ENCODE measurements at places on chromosomes 16 and 17.

DNA sequence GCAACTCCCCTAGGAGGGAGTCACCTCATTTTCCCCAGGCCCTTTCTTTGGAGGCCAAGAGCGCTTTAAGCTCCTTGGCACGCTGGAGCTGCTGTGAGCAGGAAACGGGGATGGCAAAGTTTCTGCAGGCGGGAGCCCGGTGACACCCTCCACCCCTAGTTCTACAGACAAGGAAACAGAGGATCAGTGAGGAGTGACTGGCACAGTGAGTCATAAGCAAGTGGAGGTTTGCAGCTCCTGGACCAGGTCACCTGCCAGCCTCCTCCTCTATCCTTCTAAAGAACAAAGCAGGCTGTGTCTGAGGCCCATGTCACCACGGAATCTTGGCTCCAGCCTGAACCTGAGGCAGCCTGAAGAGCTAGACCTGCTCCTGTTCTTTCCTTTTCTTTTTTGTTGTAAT lies 141.9 kb downstream of the TMEM132E start:
- peak; percentile 20 for DNase-seq

GRCh38 chr16:61391896-61392295 lies 644.3 kb downstream of the CDH8 start:
- DNase-seq = no peak

DNA sequence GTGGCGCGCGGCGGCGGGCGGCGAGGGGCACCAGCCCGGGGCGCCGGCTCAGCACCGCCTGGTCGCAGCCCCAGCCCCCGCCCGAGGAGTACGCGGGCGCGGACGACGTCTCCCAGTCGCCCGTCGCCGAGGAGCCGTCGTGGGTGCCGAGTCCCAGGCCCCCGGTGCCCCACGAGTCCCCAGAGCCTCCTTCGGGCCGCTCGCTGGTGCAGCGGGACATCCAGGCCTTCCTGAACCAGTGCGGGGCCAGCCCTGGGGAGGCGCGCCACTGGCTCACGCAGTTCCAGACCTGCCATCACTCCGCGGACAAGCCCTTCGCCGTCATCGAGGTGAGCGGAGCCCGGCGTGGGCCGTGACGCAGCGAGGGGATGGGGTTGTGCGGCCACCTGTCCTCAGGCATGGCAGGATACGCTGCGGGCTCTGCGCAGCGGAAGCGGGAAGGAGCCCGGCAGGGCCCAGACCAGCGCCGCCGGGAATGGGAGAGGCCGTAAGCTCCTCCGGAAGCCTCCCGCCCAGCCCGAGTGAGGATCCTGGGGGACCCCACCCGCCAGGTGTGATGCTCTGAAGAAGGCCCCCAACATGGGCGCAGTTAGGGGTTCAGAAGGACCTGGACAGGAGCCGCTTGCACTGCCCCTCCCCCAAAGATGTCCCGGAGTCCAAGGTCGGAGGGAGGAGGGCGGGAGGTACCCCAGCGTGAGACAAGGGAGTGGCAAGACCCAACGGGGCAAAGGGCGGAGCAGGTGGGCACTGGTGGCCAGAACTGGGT lies 522 bp downstream of the NAGS start:
- no peak for DNase-seq

- DNase-seq = no peak
Measured at GRCh38 chr17:77864234-77865111, 94.0 kb upstream of the TNRC6C start.

DNA sequence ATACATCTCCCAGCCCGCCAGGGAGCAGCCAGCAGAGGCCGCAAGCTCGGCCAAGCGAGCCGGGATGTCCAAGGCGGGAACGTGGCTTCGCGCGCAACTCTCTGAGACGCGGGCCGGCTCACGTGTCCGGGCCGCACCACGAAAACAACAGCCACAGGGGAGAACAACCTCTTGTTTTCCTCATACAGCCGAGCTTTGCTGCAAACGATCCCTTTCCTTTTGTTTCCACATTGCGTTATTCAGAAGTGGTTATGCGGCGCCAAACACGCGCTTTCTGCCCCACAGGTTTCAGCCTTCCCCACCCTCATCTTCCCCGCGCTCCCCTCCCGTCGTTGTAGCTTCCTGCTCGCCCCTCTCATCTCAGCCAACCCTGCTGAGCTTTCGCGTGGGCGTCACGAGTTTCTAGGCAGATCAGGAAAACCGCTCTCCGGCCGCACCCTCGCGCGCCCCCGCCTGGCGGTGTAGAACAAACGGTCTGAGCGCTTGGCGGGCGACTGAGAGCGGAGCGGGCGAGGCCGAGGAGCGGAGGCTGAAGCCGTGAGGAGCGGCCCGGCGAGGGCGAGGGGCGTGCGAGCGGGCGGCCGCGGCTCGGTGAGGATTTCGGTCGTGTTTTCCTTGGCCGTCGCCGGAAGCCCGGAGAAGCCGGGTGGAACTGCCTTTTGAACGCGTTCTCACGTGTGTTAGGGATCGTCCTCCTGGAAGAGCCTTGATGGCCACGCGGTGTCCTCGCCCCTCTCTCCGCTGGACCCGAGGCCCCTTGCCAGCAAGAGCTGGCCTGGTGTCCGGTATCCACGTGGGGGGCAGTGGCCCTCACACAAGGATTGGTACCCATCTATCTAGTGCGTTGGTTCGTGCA lies 6.6 kb upstream of the SMARCD2 start:
- DNase-seq = no peak

DNA sequence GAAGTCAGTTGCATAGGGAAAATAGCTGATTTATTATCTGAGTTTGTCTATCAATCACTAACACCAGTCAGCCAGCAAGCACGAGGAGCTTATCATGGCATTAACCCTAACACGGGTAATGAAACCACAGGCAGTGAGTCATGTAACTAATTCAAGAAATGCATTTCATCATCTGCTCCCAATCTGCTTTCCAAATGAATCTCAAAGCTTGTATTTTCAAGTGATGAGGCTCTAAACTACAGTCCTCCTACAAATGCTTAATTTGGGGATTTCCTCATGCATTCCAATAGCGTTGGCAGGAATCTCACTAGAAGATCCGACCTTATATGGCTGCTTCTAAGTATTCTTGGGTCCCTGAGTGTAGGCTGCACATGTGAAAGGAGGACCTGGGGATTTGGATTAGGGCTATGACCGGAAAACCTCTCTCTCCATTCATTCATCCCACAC lies 118.4 kb upstream of the HSBP1 start:
- peak; percentile 3 for DNase-seq

DNA sequence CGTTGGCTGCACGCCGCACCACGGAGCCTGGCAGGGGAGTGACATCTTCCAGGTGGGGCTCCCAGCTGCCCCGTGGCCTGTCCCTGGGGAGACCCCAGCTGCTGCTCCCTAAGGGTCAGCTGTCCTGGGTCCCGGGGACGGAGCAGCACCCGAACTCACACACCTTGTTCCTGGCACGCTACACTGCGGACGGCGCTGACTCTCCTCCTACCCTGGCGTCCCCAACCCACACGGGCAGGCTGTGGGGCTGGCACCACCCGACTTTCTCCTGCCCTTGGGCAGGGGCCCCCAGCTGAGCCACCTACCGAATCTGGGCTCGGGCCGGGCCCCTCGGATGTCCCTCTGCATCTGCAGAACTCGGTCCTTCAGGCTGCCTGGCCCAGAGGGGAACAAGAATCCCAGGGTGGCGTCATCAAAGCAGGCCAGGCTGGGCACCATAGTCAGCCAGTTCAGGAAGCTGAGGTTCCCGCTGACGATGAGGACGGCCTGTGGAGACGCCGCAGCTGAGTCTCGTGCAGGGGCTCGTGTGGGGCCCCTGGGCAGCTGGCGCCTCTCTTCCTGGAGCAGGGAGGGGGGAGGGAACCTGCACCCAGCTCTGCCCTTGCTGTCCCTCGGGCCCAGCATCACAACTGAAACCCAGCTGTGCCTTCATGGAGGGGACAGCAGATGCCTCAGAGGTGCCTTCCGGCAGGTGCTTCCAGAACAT lies 70.5 kb upstream of the GNG13 start:
- no peak for DNase-seq
